ENCODE measurements at places on chromosomes 16 and 17. TPM values are rescaled to one million over a fixed set of nuclear protein-coding genes. Genes with fewer than 3 reads are reported as not detected.

DNA sequence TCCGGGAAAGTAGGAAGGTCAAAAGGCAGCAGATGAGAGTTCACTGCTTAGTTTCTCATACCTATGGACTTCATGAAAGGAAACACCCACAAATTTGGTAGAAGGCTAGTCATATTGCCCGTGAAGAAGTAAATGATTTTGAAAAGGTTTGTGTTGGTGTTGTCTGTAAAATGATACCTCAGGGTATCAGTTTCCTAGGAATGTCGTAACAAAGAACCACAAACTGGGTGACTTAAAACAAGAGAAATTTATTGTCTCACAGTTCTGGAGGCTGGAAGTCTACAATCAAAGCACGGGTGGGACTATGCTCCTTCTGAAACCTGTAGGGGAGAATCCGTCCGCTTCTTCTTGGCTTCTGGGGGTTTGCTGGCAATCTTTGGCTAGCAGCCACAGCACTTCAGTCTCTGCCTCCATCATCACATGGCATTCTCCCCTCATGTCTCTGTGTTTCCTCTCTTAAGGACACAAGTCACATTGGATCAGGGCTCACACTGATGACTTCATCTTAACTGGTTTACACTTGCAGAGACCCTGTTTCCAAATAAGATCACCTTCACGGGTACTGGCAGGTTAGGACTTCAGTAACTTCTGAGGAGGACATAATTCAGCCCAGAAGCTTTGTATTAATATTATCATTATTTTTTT is 2.0 kb upstream of the NAE1 start:
- H3K4me1 ChIP-seq, result peaks cover 13% of the 10 kb centered on the region
- peak; percentile 8 for ATAC-seq
- H3K27me3 ChIP-seq, result peaks cover 6% of the 10 kb centered on the region

DNA sequence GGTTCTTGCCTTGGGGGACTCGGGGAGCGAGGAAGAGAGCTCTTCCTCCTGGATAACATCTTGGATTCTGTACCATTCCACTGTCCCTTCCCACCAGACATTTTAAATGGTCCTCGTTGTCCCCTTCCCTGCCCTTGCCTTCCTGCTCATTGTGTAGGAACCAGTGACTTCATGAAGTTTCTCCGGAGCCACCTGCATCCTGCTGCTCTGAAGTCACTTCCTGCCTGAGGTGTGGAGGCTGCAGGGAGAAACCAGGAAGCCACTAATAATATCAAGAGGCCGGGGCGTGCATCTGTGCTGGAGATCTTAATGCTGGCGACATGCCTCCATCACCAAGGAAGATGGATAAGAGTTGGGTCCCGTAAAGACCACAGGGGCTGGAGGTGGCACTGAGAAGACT is 6.2 kb upstream of the SLC16A13 start:
- peaks cover 32% of the 10 kb centered on the region for H3K4me1 ChIP-seq
- H3K36me3 ChIP-seq, result no peaks in the 10 kb centered on the region
- H3K4me3 ChIP-seq, result peak overlapping the region; percentile 65
- H3K27me3 ChIP-seq, result no peaks in the 10 kb centered on the region
- peak; percentile 98 for ATAC-seq
- H3K27ac ChIP-seq, result peak overlapping the region; percentile 74

The WFDC1 gene
- total RNA-seq, result not detected

- no peaks in the 10 kb centered on the region for H3K36me3 ChIP-seq
- peaks cover 8% of the 10 kb centered on the region for H3K4me1 ChIP-seq
- peaks cover 5% of the 10 kb centered on the region for H3K27me3 ChIP-seq
- H3K4me3 ChIP-seq, result peak overlapping the region; percentile 53
These were observed 275.3 kb downstream of the PARN start for GRCh38 chr16:14354561-14355351.

- H3K4me1 ChIP-seq, result no peaks in the 10 kb centered on the region
- H3K4me3 ChIP-seq, result no peak overlapping the region
- no peaks in the 10 kb centered on the region for H3K27me3 ChIP-seq
- ATAC-seq, result no peak
- H3K36me3 ChIP-seq, result no peaks in the 10 kb centered on the region
These were observed 285.0 kb upstream of the ERCC4 start for GRCh38 chr16:13634959-13635358.

DNA sequence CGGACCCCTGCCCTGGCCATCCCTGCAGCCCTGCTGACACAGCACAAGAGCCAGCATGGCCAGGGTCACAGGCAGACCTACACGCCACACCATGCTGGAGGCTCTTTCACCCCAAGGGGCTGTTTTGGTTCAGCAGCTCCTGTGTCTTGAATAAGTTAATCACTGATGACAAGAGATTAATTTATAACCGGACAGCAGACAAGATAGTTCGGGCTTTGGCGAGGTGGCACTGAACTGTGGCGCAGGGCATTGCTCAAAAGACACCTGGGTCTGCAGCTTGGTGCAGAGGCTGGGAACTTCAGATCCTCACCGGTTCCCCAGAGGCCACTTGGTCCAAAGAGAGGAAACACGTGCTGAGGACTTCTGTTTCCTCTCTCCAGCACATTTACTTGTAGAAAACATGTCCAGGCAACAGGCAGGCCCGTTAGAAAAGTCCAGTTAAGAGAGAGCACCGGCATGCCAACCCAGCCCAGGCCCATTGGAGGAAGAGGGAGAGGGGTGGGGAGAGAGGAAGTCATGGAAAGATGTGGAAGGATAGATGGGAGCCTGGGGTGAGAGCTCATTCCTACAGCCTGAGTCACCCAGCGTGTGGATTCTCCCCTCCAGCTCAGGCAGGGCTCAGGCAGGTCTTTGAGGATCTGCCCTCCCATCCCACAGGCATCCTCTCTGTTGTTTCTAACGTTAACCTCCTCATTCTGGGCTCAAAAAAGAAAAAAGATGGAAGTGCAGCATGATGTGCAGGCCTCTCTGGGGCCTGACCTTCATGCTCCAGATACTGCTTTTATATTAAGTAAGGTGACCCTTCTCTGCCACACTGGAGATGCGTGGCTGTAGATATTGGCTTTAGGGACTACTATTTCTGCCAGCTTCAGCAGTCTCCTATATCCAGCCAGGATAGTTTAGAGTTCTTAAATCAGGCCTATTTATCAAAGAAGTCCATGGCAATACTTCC is 80.0 kb upstream of the HNF1B start:
- H3K4me1 ChIP-seq, result peaks cover 10% of the 10 kb centered on the region
- no peak overlapping the region for H3K4me3 ChIP-seq
- no peaks in the 10 kb centered on the region for H3K36me3 ChIP-seq
- H3K27me3 ChIP-seq, result peaks cover 14% of the 10 kb centered on the region
- no peak for ATAC-seq

- H3K36me3 ChIP-seq, result peaks cover 83% of the 10 kb centered on the region
- peaks cover 32% of the 10 kb centered on the region for H3K4me1 ChIP-seq
- H3K27ac ChIP-seq, result peak overlapping the region; percentile 95
These were observed 2.4 kb upstream of the CISD3 start for GRCh38 chr17:38727736-38728135.

The TMIGD1 gene
- total RNA-seq, result not detected

DNA sequence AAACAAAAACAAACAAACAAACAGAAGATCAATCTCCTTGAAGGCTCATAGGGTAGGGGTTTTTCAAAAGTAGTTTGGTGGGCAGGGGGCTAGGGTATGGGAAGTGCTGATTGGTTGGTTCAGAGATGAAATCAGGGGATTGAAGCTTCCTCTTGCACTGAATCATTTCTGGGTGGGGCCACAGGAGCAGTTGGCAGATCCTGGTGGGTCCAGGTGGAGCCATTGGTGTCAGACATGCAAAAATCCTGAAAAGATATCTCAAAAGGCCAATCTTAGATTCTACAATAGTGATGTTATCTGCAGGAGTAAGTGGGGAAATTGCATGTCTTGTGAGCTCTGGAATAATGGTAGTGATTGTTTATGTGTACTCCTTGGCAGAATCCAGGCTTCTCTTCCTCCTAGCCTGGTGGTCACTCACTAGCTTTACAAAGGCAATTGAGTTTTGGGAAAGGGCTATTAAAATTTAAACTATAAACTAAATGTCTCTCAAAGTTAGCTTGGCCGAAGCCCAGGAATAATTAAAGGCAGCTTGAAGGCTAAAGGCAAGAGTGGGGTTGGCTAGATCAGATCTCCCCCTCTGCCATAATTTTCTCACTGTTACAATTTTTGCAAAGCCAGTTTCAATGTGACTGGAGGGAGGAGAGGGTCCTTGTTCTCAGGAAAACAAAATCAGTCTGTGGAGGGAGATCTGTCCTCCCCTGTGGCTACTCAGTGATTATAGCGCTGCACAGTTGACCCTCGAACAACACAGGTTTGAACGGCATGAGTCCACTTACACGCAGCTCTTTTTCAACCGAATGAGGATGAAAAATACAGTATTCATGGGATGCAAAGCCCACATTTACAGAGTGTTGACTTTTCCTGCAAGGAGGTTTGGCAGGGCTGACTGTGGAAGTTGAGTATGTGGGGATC is 45.2 kb downstream of the RNF112 start:
- H3K4me3 ChIP-seq, result no peak overlapping the region
- peaks cover 4% of the 10 kb centered on the region for H3K4me1 ChIP-seq
- ATAC-seq, result no peak
- H3K27ac ChIP-seq, result no peak overlapping the region
- H3K27me3 ChIP-seq, result peaks cover 4% of the 10 kb centered on the region

GRCh38 chr17:45222996-45223538 is 1.4 kb downstream of the FMNL1 start:
- peak overlapping the region; percentile 92 for H3K4me3 ChIP-seq
- peaks cover 13% of the 10 kb centered on the region for H3K4me1 ChIP-seq
- H3K36me3 ChIP-seq, result peaks cover 92% of the 10 kb centered on the region
- H3K27me3 ChIP-seq, result no peaks in the 10 kb centered on the region
- peak overlapping the region; percentile 99 for H3K27ac ChIP-seq

GRCh38 chr16:56370875-56371659 is 54.3 kb downstream of the AMFR start:
- H3K4me3 ChIP-seq, result no peak overlapping the region
- peak overlapping the region; percentile 35 for H3K27ac ChIP-seq
- H3K4me1 ChIP-seq, result peaks cover 19% of the 10 kb centered on the region
- no peak for ATAC-seq
- no peaks in the 10 kb centered on the region for H3K27me3 ChIP-seq
